Stimulated activated CD8-positive, alpha-beta memory T cell treated with anti-CD3 and anti-CD28 coated beads, Interleukin-4, amount 100 ng/mL, for 1 hour (primary cell): ENCODE measurements at places on chromosomes 7 and 10.

DNA sequence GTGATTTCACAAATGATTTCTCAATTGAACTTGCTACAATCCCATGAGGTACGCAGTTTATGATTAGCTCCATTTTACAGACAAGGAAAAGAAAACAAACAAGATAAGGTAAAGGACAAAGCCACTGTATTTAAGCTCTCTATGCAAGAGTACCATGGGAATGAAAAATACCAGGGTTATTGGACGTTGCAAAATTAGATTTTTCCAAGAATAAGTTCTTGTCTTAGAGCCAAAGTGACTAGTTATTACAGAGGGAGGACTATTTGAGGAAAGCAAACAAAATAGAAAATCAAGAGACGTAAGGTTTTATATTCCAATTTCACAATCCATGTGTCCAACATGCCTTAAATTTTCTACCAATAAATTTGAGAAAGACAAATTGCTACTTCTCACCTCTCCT, 97.9 kb upstream of the PTN start:
- no peak for DNase-seq

- no peak for DNase-seq
Measured at GRCh38 chr10:28411648-28412047, 108.8 kb upstream of the MPP7 start.

DNA sequence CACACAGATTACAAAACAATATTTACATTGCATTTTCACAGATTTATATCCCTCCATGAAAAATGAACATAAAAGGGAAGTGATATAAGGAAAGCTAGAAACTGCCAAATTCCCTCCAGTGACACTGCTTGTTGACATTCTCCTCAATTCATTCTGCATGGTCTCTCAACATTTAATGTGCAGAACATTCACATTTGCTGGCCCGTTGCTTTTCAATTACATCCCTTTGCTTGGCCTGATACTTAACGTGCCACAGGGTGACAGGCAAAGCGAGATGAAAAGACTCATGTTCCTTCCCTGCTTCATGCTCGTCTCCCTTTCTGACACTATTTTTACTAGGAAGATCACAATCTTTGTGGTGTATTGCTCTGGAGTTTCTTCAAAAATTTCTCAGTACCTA, 1019.7 kb upstream of the LRRN3 start:
- no peak for DNase-seq

DNA sequence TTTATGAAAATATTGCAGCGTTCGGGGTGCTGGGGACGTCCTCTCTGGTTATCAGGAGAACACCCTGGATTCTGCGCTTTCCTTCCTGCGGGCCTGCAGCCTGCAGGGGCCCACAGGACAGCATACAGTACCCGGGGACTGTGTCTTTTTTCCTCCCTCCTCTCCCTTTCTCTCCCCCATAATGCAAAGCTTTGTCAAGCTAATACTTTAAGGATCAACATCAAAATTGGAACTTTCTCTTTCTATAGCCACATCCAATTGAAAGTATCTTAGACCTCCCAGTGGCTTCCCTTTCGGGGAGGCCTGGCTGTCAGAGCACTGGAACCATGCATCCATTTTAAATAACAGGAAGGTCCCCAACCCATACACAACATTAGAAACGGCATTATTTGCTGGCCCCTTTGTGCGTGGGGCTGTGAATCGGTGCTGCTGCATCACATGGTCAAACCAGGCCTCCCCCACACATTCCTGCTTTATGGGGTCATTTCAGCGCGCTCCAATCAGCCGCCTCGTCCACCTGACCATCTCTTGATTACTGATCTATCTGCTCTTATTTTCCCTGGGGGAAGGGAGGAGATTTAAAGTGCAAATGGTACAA, 505.1 kb downstream of the DNAJB6 start:
- DNase-seq: no peak
